ENCODE measurements at places on chromosomes 4 and X. TPM values are rescaled to one million over a fixed set of nuclear protein-coding genes. Genes with fewer than 3 reads are reported as not detected.

The UNC5C gene
- total RNA-seq: 2.1 TPM

The ADGRG4 gene
- 0.02 TPM for total RNA-seq

The HSD17B13 gene
- not detected for total RNA-seq

The SGMS2 gene
- total RNA-seq: 24.7 TPM

The PLP1 gene
- not detected for total RNA-seq

The IQCM gene
- not detected for total RNA-seq

The NAT8L gene
- total RNA-seq: 0.05 TPM

The RHOXF2B gene
- not detected for total RNA-seq

The TMPRSS11B gene
- not detected for total RNA-seq

The FBXL5 gene
- total RNA-seq: 91.0 TPM

The IL1RAPL1 gene
- 1.3 TPM for total RNA-seq

GRCh38 chrX:150005027-150005426 is 66.7 kb upstream of the EOLA2 start:
- DNase-seq: no peak

- DNase-seq: no peak
These were observed 342.5 kb upstream of the NOCT start for GRCh38 chr4:138673053-138673452.

- no peak for DNase-seq
These were observed 7.7 kb downstream of the NAT8L start for GRCh38 chr4:2066571-2067445.

DNA sequence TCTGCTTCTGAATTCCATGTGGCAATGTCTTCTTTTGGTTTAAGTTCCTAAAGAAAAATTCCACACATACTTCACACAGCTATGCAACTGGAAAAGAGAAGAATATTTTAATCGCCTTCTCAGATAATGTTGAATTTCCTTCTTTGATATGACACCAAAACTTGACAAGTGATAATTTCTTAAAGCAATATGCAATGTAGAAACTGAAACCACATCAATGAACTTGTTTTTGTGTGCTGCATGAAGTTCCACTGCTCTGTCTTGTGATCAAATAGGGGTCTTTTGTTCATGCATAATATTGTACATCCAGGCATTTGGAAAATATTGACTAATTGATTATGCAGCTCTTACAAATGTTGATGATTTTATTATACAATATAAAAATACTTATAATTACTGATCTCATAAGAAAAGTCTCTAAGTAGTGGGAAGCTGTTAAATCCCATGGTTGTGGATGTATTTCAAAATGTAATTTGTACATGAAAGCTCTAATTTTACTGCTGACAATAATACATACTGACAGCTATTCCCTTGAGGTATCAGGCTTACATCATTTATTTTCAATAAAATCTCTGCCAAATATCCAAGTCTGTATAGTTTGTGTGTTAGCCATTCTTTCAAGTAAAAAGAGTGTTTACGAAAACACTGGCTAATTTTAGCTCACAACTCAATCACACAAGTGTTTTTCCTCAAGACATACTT is 56.5 kb downstream of the AGA start:
- DNase-seq: no peak

DNA sequence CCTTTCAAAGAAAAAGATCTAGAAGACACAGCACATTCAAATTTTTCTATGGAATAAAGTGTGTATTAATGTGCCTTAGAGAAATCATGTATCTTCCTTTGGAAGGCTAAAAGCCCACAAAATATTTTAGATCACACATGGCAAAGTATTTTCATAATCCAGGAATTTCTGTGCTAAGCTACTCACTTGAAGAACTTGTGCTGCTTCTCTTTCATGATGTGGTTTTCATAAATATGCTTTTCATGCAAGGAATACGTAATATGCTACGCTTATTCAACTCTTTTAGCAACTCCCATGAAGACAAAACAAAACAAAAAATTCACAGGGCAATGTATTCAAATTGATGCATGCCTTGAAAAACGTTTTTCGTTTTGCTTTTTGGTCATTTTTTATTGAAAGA is 125.6 kb downstream of the ARHGAP24 start:
- no peak for DNase-seq

DNA sequence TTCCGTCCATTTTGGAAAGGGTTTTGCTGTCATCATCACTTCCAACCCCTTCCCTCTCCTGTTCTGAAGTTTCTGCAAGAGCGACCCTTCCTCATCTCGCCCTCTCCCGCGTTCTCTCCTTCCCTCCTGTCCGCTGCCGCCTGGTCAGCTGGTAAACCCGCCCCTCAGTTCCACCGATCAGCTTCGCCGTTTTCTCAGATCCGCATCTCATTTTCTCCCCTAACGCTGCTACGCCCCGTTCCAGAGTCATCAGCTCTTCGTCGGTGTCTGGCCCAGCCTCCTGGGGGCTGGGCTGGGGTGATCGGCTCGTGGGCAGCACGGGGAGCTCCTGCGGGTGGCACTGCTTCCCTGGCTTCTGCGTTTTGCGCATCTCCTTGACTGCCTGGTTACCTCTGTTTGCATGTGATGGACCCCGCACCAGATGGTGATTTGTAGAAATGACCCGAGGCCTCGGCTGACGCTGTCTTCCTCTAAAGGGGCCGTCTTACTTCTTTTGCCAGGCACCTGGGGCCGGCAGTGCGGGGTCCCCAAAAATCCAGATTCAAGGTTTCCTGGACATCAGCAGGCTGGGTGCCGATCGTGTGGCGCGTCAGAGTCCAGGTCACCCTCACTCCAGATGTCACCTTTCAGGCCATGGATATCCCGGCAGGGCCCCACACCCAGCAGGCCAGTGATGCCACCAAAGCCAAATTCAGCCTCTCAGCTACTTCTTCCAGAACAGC is 13.4 kb downstream of the CTBP1 start:
- no peak for DNase-seq

- peak; percentile 22 for DNase-seq
These were observed 62.5 kb upstream of the TMEM164 start for GRCh38 chrX:109940411-109940810.

GRCh38 chr4:1763070-1763549 is 30.0 kb upstream of the FGFR3 start:
- DNase-seq: no peak

DNA sequence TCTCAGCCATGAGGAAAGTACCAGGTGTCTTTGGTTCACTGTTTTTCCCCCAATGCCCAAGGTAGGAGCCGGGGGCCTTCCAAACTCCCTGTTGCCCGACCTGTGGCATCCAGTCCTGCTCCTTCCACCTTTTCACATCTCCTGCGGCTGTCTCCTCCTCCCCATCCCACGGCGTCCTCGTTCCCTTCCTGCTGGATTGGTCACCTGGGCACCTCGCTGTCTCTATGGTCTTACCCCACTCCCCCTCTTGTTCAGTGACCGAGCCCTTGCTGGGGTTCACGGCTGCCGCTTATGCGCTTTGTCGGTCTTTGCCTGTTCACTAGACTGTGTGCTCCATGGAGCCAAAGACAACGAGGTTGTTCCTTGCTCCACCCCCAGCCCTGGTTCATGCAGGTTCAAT is 188.7 kb upstream of the PSAPL1 start:
- no peak for DNase-seq

- peak; percentile 12 for DNase-seq
These were observed 246.9 kb upstream of the GIMD1 start for GRCh38 chr4:106615410-106615945.

- DNase-seq: no peak
These were observed 241.4 kb upstream of the GALNT7 start for GRCh38 chr4:172927096-172927814.

- DNase-seq: peak; percentile 66
These were observed 6.0 kb downstream of the HMGN5 start for GRCh38 chrX:81195712-81196111.

- DNase-seq: peak; percentile 48
These were observed 19.3 kb downstream of the RAP2C start for GRCh38 chrX:132199941-132200340.

DNA sequence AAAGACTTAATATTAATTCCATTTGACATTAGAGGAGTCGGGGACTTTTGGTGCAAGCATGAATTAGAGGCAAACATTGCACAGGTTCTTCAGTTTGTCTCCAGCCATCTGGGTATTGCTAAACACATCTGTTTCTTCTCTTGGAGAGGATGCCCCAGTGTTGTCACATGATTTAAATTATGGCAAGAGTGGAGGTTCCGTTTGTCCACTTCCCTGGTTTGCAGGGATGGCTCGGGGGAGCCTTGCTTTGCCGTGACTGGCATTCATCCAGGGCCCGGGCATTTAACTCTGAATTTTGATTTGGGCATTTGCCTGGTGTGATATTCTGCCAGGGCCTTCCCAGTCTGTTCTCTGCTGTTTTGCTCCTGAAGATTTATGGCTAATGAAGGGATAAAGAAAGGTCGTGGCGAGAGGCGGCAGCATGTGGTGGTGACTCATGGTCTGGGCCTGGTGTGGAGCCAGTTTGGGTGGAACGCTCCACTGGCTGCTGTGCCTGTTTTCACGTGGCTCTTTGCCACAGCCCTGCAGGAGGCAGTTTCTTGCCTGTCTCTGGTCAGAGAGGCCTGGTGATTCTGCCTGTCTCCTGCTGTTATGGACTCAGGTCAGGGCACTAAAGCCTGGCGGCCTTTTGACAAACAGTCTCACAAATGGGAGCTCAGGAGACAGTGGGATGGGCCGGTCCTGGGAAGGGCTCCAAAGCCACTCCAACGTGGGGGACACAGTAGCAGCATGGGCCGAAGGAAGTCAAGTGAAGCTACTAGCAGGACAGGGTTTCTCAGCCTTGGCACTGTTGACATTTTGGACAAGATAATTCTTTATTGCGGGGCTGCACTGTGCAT is 99.4 kb upstream of the PGRMC2 start:
- peak; percentile 97 for DNase-seq

GRCh38 chr4:41160856-41161255 is 53.5 kb downstream of the APBB2 start:
- peak; percentile 83 for DNase-seq

DNA sequence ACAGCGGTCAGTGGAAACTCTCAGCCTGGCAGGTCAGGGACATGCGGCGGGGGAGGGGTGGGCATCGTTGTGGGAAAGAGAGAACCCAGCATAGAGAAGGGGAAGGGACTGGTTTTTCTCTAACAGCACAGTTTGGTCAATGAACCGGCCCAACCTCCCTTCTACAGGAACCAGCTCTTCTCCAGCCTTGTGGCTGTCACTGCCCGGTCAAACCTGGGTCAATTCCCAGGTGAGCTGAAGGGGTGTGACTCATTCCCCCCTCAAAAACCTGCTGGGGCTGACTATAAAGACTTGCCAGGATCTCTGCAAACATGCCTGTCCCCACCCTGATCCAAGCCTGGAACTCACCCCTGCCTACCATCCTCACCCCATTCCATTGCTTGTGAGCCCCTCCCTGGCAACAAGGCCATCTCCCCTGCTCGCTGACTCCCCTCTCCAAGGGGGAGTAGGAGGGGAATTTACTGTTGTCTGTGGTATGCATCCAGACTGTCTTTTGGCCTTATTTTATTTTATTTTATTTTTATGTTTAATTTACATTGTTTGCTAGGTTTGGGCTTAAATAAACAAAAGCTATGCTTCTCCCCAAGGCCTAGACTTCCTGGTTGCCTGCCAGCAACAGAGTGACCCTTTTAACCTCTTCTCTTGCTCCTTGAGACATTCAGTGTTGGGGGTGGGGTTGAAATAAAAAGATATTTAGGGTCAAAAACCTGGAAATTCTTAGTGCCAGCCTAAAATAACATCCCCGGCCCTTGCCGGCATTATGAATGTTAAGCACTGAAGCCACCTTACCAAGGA is 49.6 kb downstream of the TSC22D3 start:
- DNase-seq: peak; percentile 51
